ENCODE measurements at places on chromosomes 3 and 15.

DNA sequence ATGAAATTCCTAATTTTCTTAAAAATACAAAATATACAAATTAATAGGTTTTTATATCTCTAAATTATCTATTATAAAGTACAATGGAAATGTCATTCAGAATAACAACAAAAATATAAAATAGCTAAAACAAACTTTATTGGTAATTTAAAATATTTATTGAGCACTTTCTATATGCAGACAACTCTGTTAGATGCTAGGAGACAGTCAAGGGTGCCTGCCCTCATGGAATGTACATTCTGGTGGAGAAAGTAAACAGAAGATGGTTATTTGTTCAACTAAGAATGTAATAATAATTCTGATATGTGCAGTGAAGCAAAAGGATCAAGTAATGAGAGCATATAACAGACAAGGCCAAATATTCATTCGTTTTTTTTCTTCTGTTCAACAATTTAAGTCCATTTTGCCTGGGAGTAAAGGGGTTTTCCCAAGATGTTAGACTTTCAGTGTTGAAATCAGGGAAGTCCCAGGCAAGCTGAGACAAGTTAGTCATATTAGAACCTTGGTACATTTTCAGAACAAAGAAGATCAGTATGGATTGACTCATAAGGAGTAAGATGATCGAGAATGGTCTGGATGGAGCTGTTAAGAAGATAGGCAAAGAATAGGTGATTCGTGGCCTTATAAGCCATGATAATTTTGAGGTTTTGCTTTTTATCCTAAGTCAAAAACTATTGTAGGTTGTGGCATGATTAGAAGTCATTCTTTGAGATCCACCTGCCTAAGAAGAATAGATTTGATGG is 150.2 kb upstream of the MLF1 start:
- no peak for DNase-seq

DNA sequence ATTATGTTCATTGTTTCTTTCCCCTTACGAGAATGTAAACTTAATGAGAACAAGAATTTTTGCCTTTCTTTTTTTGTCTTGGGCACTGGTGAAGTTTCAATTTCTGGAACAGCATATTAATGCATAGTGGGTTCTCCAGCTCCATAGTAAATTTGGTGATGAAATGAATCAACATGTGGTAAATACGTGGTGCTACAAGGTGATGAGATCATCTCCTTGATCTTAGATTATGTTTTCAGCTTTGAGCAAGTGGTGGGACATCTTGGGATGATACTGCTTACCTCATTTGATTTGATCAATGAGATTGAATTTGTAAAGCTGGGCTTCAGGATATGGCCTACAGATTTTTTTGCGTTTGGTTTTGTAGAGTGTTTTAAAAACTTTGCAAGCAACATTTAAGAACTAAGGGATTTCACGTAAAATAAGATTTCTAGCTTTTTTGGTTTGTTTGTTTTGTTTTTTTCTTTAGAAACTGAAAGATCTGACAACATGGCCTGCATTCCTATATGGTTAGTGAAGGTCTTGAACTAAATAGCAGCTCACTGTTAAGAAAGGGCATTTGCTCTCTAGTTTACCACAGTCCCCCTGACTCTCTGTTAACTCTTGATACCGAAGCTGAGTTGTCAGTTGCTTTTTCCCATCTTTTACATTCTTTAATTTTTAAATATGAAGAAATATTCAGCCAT is 45.6 kb downstream of the FNDC3B start:
- DNase-seq = no peak

DNA sequence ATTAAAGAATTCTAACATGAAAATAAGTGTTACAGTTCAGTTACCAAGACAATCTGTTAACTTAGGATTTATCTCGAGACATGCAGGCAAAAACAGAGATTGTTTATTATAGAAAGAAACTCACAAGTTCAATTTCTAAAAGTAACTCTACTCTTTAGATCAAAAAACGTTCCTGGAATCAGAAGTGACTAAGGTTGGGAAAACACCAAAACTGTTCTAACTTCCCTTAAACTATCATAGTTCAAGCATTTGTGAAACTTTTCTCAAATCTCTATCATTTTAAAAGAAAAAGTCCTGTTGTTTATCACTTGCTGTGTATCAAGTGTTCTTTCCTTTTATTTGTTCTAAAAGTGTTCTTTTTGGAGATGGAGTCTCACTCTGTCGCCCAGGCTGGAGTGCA is 8.7 kb downstream of the WDR82 start:
- DNase-seq = no peak

- no peak for DNase-seq
These were observed 112.4 kb downstream of the CD47 start for GRCh38 chr3:107978131-107979055.

DNA sequence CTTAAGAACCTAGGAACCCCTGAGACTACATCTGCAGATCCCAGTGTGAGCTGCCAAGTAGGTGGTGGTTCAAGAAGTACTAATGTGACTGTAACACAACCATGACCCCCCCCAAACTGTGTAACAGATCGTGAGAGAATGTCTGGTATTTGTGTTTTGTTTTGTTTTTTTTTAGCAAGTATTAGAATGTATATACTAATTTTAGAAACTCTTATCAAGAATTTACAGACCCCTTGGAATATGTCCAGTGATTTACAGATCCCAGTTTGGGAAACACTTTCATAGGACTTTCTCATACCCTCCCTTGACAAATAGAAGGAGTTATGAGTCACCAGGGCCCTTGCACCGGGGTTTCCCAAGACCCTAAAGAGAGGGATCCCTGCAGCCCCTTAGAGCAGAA is 79.8 kb downstream of the SEMA5B start:
- DNase-seq = no peak

GRCh38 chr3:188031121-188031520 is 122.8 kb upstream of the LPP start:
- DNase-seq = no peak

- no peak for DNase-seq
These were observed 55.3 kb downstream of the FAM43A start for GRCh38 chr3:194740859-194741491.

GRCh38 chr3:164416491-164417222 is 661.6 kb downstream of the SI start:
- DNase-seq = no peak

- DNase-seq = no peak
These were observed 193.9 kb downstream of the ZNF621 start for GRCh38 chr3:40718681-40719080.

DNA sequence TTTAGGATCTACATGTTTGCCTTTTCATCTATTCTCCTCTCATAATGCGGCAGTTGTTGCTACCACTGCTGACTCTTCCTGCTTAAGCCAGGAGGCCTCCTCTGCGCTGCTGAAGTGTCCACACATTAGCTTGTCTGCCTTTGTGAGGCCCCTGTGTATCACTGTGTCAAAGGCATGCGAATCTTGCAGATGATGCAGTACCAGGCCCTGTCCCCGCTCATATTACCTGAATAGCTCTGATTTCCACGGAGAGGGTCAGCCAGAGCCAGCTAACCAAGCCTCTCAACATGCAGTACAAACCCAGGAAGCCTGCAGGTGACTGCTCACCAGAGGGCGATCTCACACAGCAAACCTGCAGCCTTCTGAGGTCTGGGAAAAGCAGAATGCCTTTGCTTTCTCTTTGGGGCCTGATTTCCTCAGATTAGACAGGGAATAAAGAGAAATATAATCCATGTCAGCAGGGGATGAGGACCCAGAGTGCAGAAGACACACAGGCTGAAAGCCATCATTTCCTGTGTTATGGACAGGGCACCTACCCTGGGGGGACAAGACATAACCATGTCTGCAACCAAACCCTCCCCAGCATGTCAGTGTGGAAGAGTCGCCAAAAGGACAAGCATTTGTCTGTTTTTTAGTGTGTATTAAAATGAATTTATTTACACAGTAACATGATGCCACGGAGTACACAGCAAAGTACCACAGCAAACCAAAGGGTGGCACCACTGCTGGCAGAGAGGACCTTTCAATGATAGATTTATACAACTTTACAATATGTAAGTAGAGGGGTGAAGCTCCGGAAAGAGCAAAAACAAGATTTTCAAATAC is 36.8 kb upstream of the TSPAN3 start:
- peak; percentile 68 for DNase-seq

GRCh38 chr15:39613861-39614260 is 33.0 kb downstream of the THBS1 start:
- DNase-seq = no peak

GRCh38 chr3:149152420-149152819 is 23.0 kb downstream of the HPS3 start:
- DNase-seq = no peak

DNA sequence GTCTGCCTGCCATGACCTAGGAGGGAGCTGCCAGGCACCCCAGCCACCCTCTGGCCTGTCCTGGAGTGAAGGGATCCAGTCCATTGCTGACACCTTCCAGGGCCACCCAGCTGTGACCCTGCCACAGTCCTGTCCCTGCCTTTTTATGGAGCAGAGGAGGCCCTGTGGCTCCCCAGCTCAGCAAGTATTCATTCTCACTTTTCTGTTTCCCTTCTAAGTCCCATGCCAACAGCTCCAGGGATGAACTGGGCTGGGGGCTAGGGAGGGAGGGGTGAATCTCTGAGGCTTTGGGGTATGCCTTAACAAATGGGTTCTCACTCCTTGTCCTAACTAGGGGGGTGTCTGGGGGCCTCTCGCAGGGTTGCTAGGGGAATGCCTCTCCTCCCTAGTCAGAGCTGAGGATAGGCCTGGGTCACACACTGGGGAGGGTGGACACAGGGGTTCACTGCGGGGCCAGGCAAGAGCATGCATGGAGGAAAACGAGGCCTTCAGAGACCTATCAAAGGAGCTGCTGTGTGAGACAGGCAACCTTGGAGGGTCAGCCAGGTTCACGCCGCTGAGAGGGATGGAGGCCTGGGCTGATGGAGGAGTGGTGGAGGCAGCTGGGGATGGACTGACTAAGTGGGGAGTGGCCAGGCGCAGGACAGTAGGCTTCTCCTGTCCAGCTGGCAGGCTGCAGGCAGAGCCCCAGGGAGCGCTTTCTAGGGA is 31.8 kb downstream of the EPHB3 start:
- DNase-seq = no peak

GRCh38 chr3:46998121-46998851 is 18.8 kb downstream of the NBEAL2 start:
- peak; percentile 89 for DNase-seq

DNA sequence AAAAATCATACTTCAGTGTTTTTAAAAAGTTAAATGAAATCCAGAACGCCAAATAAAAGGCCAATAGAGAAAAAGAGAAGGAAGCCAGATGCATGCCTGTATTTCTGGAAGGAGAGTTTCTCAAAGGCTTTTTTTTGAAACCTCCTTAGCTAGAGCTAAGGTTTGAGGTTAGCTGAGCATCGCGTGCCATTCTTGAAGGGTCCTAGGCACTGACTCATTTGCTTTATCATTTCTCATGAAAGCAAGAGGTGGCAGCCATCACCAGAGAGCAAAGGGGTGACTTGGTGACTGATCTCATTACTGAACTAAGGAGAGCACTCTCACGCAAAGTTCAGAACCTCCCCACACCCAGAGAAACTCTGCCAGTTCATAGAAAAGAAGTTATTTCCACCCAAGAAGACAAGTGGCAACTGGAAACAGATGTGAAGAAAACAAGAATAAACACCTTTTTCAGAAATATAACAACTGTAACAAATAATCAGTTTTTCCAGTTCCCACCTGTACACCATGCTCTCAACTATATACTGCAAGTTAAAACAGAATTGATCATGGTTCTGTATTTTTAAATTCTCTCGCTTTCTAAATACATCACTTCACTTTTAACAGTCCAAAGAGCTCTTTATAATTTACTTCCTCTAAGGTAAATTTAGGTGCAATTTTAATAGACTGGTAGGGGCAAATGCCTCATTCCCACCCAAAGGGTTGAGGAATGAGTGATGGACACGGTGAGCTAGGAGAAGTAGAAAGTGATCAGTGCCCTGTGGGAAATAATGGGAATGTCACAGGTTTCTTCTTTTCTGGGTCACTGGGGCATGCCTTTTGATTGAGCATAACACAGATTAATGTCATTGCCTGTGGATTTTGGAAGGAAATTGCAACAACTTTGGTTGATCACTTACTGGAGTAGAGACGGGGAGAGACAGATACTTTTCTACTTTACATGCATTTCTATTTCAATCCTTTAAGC is 24.7 kb downstream of the GPR15 start:
- DNase-seq = peak; percentile 88

- DNase-seq = no peak
These were observed 45.0 kb downstream of the DLG1 start for GRCh38 chr3:197253238-197253947.

DNA sequence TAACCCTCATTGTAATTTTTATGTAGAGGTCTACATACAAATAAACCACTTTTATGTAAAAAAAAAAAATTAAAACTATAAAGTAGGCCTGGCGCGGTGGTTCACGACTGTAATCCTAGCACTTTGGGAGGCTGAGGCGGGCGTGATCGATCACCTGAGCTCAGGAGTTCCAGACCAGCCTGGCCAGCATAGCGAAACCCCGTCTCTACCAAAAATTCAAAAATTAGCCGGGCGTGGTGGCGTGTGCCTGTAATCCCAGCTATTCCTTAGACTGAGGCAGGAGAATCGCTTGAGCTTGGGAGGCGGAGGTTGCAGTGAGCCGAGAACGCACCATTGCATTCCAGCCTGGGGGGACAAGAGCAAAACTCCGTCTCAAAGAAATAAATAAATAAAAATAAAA is 766 bp upstream of the SLC12A6 start:
- DNase-seq = no peak

GRCh38 chr3:153853163-153853562 is 268.0 kb upstream of the ARHGEF26 start:
- DNase-seq = no peak

- no peak for DNase-seq
These were observed 215.5 kb downstream of the GAP43 start for GRCh38 chr3:115838786-115839185.

DNA sequence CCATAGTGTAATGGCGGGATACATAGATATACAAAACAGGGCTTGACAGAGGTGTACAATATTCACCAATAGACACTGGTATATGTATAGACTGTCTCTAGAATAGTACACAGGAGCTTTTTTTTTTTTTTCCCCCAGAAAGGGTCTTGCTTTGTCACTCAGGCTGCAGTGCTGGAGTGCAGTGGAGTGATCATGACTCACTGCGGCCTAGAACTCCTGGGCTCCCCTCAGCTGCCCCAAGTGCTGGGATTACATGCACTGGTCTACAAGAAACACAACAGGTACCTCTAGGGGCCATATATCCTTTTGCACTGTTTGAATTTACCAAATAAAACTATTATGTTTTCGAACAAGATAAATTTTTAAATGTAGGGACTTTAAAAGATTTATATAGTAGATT is 12.3 kb downstream of the RHOA start:
- no peak for DNase-seq

DNA sequence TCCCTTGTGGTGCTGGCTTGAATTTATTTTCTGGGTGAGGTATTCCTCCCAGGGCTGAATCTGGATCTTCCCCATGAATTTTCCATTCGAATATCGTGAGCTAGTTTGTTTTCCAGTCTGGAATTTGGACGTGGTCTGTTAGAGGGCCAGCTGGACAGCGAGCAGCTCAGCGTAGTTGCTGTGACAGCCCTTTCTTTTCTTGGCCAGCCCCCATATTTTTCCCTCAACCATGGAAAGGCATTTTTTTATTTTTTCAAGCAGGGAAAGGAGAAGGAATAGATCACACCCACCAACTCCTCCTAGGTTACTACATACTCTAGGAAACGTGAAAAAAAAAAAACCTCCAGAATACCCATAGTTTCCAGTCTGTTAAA is 152.0 kb downstream of the KLHL25 start:
- DNase-seq = no peak

- no peak for DNase-seq
These were observed 409.4 kb upstream of the PPP2R3A start for GRCh38 chr3:135556174-135556573.

- no peak for DNase-seq
These were observed 138.0 kb upstream of the SMAD3 start for GRCh38 chr15:66927201-66928077.

All from activated effector memory CD4-positive, alpha-beta T cell treated with anti-CD3 and anti-CD28 coated beads, Interleukin-2, amount 50 U/mL, for 16 hours (primary cell).